NCI-H226 (cell line): ENCODE measurements at places on chromosomes 5 and 9.

DNA sequence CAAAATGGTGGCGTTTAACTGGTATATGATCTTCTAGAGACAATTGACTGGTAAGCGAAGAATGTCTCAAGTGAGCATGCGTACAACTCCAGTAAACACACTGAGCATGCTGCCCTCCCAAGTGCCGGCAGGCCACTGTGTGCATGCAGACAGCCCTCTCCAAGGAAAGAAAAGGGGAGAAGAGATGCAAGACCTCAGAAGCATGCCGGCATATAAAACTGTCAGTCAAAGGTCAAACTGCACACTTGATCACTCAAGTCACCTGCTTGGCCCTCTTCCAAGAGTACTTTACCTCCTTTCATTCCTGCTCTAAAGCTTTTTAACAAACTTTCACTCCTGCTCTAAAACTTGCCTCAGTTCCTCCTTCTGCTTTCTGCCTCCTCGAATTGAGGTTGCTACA, 910.2 kb downstream of the TAF11L14 start:
- no peak for DNase-seq

DNA sequence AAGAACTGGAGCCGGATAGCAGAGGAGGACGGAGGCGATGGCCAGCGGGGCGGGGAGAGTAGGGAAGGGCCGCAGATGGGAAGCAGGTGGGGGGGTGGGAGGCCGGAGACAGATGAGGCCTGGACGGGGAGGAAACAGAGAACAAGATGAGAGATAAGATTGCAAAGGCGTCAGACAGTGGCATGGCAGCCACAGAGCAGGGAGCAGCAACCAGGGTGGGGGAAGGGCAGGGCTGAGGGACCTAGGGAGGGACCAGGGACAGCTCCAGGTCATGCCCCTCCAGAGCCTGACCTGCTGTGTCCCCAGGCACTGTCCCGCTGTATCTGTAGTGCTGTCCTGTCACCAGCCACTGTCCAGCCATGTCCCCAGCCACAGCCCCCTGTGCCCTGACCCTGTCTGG, 49.6 kb upstream of the LMX1B start:
- no peak for DNase-seq

GRCh38 chr5:136285096-136285855, 80.1 kb downstream of the TRPC7 start:
- no peak for DNase-seq

GRCh38 chr5:103393101-103393754, 134.7 kb downstream of the MACIR start:
- no peak for DNase-seq

GRCh38 chr9:135289081-135289491, 190.5 kb upstream of the PPP1R26 start:
- no peak for DNase-seq

DNA sequence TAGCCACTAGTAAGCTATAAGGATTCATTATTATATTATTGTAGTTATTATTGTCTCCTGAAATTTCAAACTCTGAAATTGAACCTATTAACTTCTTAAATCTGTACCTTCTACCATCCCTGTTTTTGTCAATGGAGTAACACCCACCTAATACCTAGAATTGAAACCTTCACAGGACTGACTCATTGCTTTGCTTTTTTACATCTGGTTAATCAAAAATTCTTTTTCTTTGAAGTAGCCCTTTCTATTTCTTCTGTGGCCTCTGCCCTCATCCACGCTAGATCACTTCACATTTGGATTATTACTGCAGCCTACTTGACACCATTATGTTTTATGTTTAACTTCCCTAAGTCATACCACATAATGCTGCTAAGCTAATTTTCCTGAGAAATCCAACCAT, 35.6 kb downstream of the RBM27 start:
- no peak for DNase-seq

DNA sequence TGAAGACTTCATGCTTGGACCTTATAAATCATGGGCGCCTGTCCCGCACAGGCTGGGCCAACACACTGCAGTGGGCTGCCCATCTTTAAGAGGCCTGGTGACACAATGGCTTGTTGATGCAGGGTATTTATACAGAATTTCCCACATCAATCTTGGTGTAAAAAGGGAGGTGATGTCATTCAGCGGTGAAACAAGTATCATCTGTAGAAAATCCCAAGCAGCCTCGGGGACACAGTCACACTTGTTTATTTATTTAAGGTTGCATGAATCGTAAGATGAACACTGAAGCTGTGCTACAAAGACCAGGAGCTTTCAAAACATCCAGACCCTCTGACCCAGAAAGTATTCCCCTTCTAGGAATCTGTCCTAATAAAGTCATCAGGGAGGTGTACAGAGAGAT, 40.5 kb downstream of the SMIM23 start:
- no peak for DNase-seq

DNA sequence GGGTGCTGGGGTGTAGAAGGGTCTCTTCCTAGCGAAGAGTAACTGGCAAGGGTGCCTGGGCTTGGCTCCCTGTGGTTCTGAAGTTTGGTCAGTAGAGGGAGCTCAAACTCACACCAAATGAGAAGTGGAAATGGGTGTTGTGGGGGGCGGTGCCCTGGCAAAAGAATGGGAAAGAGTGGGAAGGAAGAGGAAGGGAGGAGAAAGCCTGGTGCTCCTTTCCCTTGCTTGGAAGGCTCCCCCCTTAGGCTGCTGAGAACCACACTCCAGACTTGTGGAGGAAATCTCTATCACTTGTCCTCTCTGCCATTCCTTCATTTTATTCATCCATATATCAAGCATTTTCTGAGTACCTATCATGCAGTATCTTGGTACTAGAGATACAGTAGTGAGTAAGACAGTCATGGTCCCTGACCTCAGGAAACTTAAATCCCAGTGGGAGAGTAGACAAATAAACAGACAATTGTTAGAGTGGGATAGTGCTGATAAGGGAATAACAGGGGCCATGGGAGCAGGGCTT, 13.0 kb downstream of the SLC4A9 start:
- DNase-seq, result peak; percentile 74

DNA sequence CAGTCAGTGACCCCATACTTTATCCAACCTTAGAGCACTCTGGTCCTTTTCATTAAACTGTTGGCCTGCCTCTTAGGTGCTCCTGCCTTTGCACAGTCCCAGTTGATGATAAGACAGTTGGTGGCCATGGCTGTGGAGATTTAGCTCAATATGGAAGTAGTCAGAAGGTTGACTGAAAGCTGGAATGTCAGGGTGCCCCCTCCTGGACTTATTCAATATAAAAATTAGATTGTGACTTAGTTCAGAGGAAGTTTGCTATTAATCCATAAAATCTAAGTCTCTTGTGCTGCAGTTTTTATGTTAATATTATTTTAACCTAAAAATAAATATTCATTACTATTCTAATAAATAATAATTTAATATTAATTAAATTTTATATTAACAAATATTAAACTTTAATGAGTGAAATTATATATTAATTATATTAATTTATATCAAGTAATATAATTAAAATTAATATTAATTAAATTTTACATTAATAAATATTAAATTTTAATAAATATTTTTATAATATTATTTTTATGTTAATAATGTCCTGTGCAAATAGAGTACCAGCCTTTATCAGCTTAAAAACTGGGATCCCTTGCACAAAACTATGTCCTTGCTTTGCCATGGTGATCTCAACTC, 77.7 kb upstream of the ADAMTSL1 start:
- no peak for DNase-seq

DNA sequence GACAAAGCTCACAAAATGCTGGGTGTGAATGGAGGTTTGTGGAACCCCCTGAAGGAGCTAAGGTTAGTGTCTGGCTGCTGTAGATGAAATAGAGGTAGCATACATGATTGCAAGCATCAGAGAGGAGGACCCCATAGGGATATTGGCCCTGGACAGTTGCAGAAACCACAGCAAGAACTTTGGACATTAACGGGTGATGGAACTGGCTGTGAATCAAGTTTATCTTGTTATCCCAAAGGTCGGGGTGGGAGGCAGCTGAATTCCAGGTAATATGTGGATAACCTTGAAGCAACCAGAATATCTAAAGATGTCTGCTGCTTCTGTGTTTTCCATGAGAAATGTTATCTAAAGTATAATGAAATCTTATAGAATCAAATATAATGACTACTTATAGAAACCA, 447.7 kb downstream of the ZSWIM6 start:
- no peak for DNase-seq

DNA sequence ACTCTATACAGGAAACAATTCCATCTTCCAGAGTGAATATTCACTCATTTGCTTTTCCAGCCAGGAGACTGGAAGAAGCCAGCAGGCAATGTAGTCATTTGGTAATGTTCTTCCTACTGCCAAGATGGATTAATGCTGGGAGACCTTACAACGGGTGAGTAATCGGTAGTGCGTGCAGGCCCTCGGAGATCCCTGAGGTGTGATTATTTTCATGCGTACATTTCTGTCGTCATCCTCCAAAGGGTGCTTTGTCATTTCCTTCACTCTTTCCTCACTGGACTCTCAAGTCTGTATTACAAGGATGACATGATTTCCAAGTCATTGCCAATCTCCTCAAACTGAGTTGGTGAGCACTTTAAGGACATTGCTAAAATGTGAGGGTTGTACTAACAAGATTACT, 263.5 kb downstream of the CWC27 start:
- DNase-seq, result peak; percentile 61
